ENCODE measurements at places on chromosomes 11 and 22. TPM values are rescaled to one million over a fixed set of nuclear protein-coding genes. Genes with fewer than 3 reads are reported as not detected.

- no peak for DNase-seq
Measured at GRCh38 chr11:69437876-69438205, 43.6 kb upstream of the LINC01488 start.

DNA sequence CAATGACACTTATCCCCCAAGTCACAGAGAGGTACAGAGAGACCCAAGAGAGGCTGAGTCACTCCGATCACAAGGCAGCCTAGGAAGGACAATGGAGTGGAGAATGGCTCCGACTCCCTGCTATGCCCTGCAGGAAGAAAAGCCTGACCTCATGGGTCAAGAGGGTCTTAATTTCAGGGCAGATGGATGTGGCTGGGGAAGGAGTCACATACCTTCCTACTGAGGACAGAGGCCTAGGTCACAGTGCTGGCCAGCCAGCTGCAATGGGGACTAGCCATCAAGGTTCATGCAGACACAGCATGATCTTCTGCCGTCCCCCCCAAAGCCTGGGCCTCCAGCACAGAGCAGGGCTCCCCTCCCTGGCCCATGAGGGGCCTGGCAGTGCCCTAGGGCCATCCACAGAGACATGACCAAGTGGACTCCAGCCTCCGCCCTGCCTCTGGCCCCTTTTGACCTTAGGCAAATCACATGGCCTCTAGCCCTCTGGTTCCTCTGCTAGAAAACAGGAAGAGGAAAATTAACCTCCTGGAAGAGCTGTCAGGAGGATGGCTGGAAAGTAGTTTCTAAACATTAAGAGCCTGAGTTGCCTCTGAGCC, 1.8 kb downstream of the ARRB1 start:
- DNase-seq: no peak

DNA sequence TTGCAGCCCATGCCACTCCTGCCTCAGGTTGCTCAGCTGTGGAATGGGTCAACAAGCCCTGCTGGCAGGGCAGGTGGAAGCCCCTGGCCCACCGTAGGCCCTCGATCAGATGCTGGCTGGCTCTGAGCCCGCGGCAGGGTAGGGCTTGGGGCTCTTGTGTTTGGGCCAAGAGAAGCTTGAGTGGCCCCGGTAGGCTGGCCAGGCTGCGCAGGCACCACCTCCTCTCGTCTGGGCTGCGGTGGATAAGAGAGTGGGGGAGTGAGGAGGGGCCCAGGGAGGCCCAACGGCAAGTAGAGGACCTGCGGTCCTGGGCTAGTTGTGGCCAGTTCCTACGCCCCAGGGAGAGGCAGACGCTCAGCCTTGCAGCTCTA, 115.2 kb downstream of the CEP164 start:
- no peak for DNase-seq

- no peak for DNase-seq
Measured at GRCh38 chr11:129281471-129282415, 89.6 kb upstream of the ARHGAP32 start.

GRCh38 chr11:126113515-126113957, 50.9 kb upstream of the CDON start:
- DNase-seq: peak; percentile 84

DNA sequence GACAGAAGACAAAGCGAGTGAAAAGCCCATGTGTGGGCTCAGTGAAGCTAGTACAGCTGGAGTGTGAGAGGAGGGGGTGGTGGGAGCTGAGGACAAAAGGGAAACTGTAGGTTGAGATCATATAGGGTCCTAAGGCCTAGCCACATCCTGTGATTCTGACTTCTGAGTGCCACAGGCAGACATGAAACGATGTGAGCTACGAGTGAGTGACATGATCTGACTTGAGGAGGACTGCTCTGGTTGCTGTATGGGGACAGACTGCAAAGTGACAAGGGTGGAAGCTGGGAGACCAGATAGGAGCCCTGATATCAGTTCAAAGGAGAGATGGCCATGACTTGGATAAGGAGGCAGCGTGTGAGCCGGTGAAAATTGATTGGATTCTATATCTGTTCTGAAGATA, 85.4 kb downstream of the MICAL2 start:
- DNase-seq: no peak

DNA sequence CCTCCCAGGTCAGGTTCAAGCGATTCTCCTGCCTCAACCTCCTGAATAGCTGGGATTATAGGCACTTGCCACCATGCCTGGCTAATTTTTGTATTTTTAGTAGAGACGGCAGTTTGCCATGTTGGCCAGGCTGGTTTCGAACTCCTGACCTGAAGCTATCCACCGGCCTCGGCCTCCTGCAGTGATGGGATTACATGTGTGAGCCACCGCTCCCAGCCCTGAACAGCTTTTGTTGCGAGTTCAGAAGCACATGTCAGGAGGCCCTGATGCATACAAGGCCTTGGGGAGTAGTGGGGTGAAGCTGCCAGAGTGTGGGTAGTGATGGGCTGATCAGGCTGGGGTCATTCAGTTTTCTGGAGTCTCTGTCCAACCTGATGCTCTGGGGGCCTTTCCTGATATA, 117.0 kb upstream of the C11orf87 start:
- DNase-seq: no peak

DNA sequence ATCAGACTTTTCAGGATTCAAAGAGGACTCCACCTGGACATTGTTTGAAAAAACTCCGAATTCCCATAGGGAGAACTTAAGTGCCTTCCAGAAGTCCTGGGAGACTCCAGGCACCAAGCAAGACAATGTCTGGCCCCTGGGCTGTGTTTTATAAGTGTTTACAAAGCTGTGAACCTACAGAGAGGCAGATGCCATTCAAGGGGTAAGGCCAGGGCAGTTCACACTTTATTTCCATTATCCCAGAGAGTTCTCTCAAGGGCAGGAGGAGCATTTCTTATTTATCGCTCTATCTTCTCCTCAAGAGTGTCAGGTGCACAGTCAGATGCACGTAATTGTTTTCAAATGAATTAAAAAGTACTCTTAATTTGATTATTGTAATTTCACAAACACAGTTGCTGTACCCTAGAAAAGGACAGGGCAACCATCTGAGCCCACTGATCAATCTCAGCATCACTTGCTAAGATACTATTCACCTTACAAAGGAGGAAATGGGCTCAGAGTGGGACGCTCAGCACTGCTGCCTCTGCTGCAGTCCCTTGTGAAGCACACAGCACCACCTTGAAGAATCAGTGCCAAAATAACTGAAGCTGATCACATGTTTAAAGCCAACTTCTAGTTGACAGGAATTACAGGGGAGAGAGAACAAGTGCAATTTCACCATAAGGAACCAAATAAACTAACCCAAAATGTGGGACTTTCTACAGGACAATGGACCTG, 35.0 kb downstream of the RASSF10 start:
- DNase-seq: no peak

DNA sequence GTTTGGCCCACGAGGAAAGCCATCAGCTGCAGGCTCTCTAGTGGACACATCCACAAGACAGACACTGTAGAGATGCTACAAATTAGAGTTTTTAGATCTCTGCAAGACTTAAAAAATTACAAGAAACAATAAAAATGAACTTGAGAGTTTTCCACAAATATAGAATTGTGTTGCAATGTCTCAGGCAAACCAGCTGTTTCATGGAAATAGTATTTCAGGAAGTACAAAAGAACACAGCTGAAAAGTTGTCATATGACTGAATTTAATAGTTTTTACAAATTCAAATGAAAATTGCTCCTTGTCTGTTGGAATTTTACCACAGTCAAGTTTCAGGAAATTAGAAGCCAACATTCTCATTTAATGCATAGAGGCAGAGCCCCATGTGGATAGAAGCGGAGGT, 184.5 kb upstream of the PITPNB start:
- DNase-seq: no peak

GRCh38 chr11:19974886-19975285, 185.4 kb downstream of the DBX1 start:
- DNase-seq: no peak

- peak; percentile 47 for DNase-seq
Measured at GRCh38 chr11:68997124-68997994, 15.7 kb downstream of the MRGPRF start.

GRCh38 chr11:76803811-76804600, 20.9 kb downstream of the TSKU start:
- DNase-seq: no peak

- no peak for DNase-seq
Measured at GRCh38 chr11:28581286-28582242, 473.4 kb downstream of the METTL15 start.

DNA sequence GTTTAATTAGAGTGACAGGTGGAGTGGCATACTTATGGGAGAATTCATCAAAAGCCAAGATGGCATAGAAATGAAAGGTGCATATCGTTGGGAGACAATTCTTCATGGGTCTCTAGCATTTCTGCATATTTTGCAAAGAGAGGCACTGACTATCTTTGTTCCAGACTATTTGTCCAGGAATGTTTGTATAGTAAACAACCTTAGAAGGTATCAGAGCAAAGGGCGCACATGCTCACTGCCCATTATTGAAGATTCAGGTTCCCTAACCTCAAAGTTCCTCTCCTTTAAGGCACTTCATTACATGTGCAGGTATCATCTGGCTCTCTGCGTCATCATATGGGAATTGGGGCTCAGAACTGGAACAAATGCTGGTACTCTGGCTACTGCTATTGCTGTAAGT, 4.7 kb upstream of the NEU3 start:
- DNase-seq: no peak

DNA sequence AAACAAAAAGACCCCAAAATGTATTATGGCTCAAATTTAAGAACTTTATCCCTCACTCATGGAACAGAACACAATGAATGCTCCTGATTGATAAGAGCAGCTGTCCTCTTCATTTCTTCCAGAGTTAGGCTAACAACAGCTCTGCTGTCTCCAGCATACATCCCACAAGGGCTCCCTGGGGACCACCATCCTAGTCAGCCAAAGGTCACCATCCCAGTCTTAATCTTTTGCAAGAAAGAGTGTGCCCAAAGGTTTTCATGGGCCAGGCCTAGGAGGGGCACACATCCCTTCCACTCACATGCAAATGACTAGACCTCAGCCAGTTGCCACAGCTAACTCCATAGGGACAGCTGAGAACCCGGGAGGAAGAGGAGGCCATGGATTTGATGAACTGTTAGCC, 555.3 kb downstream of the BUD13 start:
- no peak for DNase-seq

- DNase-seq: no peak
Measured at GRCh38 chr11:120078397-120078796, 59.5 kb downstream of the TRIM29 start.

DNA sequence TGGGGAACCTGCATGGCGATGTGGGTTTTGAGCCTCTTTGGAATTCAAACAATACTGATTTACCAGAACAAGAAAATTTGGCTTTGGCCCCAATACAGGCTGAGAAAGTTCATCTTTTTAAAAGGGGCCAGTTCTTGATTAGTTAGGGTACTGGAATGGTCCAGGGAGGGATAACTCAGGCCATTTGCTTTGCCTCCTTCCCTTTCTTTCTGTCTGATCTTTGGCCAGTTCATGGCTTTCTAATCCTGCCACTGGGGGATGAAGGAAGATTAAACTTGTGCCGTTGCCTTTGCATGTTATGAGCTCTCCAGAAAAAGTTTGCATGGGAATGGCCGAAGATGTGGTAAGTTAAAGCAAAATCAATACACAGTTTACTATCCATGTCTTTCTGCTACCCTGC, 78.4 kb downstream of the ADAMTS15 start:
- DNase-seq: no peak

GRCh38 chr11:94922321-94923003, 50.9 kb downstream of the CWC15 start:
- no peak for DNase-seq

GRCh38 chr22:46590334-46590733, 29.9 kb upstream of the GRAMD4 start:
- no peak for DNase-seq

DNA sequence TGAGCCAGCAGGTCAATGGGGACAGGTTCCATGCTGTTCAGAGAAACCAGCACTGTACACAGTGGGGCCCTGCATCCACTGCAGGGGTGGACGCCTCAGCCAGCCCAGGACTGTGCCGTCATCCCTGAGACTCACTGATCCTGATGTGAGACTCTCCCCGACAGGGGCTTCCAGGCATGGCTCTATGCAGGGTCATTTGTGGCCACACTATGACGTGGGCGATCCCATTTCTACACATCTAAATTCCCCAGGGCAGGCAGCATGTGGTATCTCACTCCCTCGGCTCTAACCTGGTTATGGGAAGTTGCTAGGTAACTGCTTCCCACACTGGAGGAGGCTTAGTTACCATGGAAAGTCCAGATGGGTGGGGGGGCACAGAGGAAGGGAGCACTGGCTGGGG, 14.2 kb upstream of the FAM83F start:
- no peak for DNase-seq

DNA sequence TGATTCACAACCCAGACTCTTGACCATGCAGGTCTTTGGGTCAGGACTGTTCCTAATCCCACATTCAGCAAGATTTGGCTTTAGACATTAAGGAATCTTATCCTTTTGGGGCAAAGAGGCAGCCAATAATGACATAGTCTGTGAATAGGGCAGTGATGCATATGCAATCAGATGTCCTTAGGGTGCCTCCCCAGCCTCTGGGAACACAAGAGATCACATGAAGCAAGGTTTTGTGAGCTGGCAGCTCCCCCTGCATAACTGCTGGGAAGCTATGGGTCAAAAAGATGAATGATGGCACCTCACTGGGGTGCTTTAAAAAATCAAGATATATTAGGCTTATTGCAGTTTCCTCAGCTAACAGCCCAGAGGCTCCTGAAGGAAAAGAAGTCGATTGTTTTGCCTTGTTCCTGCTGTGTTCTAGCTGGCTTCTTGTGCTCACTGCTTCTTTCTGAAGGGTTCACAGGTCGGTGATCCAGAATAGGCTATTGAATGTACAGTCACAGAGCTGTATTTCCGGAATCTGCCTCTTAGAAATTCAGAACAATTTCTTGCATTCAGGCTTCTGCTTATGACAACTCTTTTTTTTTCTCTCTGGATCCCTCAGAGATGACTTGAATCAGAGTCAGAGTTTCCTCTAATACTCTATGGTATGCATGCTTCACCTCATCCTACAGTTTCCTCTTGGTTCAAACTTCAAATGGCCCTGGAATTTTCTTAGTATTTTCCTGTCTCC, 31.7 kb downstream of the INSC start:
- DNase-seq: no peak

DNA sequence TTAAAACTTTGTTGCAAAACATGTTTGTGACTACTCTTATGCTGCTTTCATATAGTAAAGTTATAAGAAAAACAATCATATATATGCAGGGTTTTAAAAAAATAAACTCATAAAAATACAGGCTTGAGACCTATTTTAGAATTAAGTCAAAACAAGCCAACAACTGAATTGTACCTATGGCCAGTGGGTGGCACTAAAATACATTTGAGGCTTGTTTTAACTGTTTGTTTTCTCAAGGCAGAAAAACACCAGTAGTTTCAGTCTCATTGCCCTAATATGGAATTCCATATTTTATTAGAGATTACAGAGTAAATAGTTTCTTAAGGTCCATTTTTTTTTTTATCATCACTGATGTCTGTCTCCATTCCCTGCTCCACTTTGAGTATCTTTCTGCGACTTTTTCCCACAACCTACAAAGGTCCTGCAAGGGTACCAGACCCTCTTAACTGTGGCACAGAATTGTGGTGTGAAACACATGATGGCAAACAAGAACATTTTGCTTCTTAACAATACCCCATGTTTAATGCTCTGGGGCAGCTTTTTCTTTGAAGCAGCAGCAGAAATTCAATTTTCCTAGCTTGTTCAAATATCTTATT, 8.5 kb upstream of the CCDC89 start:
- no peak for DNase-seq

The SCGB1D2 gene
- 476 TPM for total RNA-seq

The MS4A6E gene
- not detected for total RNA-seq

The RASSF10 gene
- 3.9 TPM for total RNA-seq

The NXPE2 gene
- total RNA-seq: not detected

The ADAMTS15 gene
- total RNA-seq: 17.9 TPM

The APOBEC3B gene
- 2.2 TPM for total RNA-seq

The MEI1 gene
- 1.3 TPM for total RNA-seq

The OR4C5 gene
- total RNA-seq: not detected

The OTOG gene
- not detected for total RNA-seq
